Renal pelvis (tissue), 12 donors: ENCODE measurements at places on chromosomes 3 and 15. TPM values are rescaled to one million over a fixed set of nuclear protein-coding genes. Genes with fewer than 3 reads are reported as not detected.

- no peak for DNase-seq
Measured at GRCh38 chr3:98564282-98565005, 29.0 kb downstream of the CPOX start.

DNA sequence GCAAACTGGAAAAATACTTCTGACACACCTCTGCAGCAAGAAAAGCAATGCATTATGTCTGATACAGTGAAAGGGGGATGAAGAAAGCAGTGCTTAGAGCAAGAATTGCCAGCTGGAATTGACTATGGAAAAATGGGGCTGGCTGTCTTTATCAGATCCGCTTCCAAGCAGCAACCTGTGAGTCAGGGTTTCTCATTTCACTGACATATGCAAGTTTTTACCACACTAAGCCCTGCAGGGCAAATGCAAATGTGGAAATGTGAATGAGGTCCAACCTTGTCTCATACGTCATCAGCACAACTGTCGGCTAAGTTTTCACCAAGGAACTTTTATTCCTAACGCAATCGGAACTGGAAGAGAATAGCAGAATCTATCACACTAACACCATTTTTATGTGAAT lies 172.5 kb upstream of the GADL1 start:
- DNase-seq = no peak

CDHR4 gene
- not detected for polyA plus RNA-seq

SPINK8 gene
- 0.33 TPM for polyA plus RNA-seq

DNA sequence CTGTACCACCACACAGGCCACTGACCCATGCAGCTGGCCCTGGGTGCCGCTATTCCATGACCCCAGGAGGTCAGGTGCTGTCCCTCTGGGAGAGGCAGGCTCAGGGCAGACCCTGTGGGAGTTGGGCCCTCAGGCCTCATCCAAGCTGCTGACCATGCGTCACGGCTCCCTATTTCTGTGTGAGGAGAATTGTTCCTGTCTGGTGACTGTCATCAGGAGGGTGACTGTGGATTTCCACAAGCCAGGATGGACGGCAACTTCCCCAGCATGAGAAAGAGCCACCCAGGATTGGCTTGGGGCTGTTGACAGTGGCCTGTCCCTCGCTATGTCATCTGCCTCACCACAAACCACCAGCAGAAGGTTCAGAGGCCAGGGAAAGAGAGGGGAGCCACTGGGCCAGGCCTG lies 41.4 kb downstream of the ZDHHC19 start:
- DNase-seq = no peak

TPRG1 gene
- 0.42 TPM for polyA plus RNA-seq

DNA sequence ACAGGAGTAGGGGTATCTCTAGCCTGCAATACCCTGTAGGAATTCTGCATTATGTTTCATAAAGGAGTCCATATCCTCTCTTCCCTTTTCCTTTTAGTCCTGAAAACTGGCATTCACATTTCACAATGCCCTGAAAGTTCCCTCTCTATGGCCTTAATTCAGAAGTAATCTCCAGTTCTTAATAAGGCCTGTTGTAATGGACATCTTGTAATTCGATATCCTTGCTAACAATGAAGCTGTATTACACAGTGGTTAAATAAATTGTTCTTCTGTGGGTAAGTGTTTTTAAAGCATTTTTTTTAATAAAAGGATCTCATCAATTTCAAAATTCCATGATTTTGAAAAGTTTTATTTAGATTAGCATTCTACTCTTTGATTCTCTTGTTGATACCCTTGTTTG lies 34.3 kb upstream of the NEO1 start:
- DNase-seq = no peak
